ENCODE measurements at places on chromosomes 11 and 22.

DNA sequence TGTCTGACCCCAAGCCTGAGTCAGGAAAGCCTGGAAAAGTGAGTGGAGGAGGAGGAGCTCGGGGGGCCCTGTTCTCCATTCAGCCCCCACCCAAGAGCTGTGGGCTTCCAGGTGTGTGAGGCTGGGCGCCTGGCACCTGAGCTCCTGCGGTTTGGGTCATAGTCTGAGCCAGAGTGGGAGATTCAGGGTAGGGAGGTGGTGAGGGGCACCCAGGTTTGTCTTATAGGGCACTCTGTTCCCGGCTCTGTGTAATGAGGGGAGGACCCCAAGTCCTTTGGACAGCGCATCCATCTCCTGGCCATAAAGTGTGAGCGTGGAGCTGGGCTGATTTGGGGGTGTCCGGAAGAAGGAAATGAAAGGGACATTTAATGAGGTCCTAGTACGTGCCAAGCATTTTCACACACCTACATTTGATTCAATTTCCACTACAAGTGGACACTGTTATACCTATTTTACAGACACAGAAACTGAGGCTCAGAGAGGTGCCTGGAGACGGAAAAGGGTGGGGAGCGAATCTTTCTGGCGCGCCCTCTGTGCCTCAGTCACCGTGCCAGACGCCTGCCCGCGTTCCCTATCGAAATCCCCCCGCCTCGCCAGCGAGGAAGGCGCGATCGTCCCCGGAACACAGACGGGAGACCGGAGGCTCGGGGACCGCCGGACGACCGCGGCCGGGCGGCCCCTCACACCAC, 1.2 kb downstream of the NPTXR start:
- DNase-seq, result no peak

DNA sequence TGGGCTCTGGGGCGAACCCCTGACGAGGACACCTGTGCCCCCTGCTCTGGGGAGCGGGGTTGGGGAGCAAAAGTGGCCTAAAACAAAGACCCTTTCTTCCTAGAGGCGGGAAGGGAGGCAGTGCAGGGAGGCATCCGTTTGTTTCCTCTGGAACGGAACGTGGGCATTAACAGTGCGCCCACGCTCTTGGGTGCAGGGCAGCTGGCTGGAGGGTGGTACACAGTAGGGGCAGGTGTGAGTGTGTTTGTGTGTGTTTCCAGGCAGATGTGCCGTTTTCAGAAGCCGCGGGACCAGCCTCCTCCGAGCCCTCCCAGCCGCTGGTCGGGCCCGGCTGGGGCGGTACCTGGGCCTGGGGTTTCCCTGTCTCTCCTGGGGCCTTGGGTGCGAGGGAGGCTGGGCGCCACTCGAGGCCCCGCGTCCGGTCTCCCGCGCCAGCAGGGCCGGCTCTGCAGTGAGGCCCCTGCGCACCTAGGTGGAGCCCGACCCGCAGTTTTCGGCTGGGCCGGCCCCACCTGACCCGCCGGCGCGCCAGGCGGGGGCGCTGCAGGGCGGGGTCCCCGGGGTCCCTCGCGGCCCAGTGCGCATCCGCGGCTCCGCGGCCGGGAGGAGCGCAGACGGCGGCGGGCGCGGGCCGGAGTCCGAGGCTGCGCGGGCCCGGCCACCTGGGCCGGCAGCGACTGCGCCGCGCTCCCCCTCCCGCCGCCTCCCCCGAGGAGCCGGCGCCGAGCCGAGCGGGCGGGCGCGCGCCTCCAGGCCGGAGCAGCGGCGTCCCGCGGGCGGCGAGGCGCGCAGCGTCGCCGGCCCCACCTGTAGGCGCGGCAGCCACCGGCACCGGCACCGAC, 1252.7 kb downstream of the BRD1 start:
- DNase-seq, result no peak

DNA sequence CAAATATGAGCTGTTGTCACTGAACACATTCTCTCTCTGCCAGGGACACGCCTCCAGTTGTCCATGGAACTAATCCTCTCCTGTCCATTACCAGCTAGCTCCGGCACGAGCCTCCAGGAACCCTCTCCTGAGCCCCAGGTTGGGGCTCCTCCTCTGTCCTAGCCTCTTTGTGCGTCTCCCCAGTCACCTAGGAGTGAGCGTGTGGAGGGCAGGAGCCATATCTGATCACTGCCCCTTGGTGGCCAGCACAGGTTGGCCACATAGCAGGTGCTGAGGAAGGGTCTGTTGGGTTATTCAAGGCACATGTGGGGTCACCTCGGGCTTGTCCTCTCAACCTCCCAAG, 2.5 kb downstream of the SYVN1 start:
- no peak for DNase-seq

DNA sequence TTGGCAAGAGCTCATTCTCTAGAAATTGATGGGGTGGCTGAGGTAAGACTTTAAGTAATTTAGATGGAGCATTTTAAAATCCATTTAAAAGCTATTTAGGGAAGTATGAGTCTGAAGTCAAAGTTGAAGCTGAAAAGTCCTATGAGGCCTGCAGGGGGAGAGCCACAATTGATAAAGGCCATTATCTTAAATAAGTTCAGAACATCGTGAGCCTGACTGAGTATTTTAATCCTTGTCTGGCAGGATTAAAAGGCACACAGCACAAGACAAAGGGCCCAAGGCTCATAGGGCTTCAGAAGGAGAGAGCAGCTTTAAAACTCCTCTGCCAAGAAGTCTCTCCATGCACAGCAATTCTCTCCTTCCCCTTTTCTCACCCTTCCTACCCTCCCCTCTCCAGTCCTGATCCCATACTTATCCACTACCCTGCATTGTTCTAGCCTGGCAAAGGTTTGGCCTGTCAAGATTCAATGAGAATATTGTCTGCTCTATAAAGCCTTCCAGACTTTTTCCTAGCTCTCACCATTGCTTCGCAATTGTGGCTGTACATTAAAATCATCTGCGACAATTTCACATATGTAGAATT, 1312.9 kb downstream of the FAM181B start:
- no peak for DNase-seq

DNA sequence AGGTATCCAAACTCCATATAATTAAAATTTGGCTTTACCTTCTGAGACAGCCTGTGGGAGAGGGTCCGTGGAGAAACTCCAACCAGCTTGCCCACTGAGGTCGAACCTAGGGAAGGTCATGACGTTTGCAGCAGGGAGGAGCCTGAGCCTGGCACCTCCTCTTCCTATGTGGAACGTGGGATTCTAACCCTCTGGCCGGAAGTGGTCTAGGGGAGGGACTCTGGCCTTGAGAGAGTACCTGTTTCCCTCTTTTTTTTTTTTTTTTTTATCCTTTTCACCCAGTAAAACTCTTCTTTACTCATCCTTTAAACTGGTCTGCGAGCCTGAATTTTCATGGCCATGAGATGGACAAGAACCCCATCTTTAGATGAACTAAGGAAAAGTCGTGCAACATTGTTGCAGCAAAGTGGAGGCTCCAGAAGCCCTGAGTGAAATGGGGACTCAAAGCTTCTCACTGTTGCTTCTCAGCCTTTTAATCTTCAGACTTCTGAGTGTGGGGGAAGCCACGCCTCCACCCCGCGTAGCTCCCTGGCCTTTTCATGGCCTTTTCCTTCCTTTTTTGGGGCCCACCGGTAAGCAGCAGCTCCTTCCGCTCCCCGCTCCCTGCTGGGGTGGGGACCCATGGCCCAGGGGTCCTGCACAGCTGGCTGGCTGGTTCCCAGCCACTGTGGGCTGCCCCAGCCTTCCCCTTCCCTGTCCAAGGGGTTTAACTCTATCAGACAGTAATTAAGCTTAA, 1359.9 kb downstream of the LRRC4C start:
- no peak for DNase-seq

- no peak for DNase-seq
These were observed 10.5 kb downstream of the EMSY start for GRCh38 chr11:76455331-76455730.

DNA sequence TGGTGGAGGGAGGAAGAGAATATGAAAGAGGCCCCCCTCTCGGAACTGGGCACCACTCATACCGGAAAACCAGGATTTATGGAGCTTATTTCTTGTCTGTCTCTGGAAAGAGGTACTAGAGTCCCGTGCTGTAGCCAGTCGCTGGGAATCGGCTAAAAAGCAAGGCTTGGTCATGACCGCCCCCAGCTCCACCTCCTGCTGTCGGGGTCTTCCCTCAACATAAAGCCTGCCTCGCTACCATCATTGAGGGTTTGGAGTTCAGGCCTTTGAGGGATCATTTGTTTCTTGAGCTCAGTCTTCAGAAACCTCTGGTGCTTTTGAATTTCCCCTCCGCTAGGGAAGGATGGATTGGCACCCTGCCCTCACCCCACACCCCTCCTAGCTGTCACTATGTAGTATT, 97.1 kb downstream of the TSPAN18 start:
- DNase-seq, result no peak

GRCh38 chr22:43014316-43014868, 557 bp downstream of the PACSIN2 start:
- no peak for DNase-seq

- DNase-seq, result no peak
These were observed 666 bp upstream of the OVOL1 start for GRCh38 chr11:65786008-65786785.

GRCh38 chr11:62933285-62933684, 12.1 kb upstream of the CHRM1 start:
- DNase-seq, result no peak

GRCh38 chr11:80603472-80603871, 1162.6 kb upstream of the TENM4 start:
- DNase-seq, result no peak

DNA sequence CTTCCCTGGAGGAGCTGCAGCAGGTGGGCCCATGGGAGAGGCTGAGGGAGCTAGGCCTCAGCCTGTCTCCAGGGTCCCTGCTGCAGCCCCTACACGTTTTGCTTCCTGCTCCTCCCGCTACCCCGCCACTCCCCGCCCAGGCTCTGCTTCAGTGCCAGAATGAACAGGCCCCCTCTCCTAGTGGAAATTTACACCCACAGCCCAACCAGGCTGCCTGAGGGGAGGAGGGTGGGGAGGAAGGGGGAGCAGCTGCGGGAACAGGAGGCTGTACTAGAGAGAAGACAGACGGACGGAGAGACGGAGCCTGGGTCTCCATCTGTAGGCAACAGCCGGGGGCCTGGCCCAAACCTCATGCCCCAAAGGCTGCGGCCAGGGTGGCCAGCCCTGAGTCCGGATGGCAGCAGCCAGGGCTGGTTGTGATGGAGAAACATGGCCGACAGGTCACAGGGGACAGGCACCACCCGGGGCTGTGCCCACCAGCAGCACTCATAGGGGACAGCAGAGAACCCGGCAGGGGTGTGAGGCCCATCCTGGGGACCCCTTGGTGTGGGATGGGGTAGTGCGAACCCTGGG, 20.6 kb downstream of the FLRT1 start:
- DNase-seq, result no peak

DNA sequence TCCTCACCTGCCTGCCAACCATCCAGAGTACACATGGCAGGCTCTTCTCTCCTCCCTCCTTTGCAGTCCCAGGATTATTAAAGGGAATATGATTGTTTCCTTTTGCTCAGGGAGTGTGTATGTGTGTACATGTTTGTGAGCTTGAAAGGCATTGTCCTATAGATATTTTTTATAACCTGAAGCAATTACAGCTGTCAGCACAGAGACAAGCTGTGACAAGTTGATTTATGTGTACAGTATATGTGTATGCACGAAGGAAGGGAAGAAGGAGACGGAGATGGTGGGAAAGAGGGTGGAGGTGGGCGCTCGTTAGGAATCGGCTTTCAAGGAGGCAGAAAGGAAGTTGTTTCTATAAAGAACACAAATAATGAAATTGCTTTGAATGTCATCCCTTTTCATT, 537.0 kb downstream of the NTM start:
- DNase-seq, result no peak

- no peak for DNase-seq
These were observed 9.5 kb downstream of the SYT7 start for GRCh38 chr11:61571337-61571736.

DNA sequence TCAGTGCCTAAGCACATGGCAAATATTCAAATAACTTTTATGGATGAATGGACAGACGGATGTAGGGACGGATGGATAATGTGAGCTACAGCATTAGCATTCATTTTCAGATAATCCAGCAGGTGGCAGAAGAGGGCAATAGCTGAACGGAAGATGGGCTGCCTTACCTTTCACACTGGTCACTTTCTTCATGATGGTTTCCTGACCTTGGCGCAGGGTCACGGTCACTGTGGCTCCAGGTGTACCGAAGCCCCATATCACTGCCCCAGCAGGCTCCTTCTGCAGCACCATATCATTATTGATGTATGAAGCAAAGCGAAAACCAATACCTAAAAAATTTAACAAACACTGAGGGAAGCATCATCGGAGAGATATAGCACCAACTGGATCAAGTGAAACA, 4.3 kb downstream of the SIAE start:
- peak; percentile 10 for DNase-seq

DNA sequence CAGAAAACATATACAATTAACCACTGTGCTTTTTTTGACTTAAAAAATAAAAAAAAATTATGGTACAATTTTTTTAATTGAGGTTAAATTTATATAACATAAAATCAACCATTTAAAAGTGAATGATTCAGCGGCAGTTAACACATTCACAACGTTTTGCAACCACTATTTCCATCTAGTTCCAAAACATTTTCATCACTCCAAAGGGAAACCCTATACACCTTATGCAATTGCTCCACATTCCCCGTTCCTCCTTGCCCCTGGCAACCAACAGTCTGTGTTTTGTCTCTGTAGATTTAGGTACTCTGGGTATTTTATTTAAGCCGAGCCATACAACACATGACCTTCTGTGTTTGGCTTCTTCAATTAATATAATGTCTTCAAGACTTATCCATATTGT, 15.3 kb downstream of the DDI1 start:
- no peak for DNase-seq

DNA sequence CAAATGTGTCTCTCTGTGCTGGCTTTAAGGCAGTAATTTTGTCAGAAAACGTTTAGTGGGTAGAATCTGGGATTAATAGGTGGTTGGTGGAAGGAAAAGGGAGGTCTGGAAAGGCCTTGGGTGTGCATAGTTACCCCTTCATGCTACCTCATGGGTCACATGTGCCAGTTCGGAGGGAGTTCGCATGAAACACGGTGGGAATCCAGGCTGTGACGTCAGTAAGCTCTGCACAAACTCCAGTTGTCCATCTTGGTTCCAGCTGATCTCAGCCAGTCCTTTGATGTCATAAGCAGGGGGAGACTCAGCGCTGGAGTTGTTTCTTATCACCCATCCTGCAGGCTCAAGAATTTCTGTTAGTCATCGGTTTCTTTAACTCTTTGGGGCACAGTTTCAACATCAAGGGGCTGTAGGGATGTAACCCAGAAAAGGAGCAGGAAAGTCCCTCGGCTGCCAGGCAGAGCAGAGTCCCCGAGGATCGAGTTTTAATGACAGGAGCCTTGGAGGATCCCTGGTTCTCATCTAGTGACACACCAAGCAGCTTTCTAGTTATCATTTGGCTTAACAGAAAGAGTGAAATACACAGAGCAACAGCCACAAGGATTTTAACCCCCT, 28.9 kb downstream of the MOV10L1 start:
- no peak for DNase-seq

All from activated CD4-positive, CD25-positive, alpha-beta regulatory T cell (primary cell).